Kidney glomerular epithelial cell (primary cell): ENCODE measurements at places on chromosomes 7 and 10.

DNA sequence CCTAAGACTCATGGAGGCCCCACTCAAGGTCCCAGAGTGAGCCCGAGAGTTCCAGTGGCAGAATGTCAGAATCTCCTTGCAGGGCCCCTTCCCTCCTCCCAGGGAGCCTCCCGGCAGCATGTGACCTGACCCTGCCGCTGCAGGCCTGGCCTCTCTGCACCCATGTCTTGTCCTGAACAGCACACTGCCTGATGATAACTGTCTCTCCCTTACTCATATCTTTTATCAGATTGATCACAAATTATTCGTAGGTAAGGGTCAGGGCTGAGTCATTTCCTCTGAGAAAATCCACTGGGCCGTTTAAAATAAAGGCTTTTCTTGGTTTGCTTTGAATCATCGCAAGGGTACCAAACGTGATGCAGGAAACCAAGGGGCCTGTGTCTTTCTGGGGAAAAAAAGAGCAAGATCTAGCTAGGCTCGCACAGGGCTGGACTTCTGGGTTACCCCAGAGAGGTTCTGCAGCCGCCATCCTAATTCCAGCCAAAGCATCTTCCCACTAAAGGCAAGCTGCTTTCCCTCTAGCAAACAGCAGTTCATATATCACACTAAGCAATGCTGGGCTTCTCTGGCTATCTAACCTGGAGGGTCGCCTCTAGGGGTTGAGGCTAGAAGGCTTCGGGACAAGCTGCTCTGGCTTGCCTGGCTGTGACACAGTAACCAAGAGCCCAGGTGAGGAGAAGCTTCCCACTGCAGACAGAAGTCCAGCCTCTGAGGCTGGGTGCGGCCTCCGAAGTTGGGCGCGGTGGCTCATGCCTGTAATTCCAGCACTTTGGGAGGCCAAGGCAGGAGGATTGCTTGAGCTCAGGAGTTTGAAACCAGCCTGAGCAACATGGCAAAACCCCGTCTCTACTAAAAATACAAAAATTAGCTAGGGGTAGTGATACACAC, 104.9 kb downstream of the SPDYE5 start:
- no peak for DNase-seq

DNA sequence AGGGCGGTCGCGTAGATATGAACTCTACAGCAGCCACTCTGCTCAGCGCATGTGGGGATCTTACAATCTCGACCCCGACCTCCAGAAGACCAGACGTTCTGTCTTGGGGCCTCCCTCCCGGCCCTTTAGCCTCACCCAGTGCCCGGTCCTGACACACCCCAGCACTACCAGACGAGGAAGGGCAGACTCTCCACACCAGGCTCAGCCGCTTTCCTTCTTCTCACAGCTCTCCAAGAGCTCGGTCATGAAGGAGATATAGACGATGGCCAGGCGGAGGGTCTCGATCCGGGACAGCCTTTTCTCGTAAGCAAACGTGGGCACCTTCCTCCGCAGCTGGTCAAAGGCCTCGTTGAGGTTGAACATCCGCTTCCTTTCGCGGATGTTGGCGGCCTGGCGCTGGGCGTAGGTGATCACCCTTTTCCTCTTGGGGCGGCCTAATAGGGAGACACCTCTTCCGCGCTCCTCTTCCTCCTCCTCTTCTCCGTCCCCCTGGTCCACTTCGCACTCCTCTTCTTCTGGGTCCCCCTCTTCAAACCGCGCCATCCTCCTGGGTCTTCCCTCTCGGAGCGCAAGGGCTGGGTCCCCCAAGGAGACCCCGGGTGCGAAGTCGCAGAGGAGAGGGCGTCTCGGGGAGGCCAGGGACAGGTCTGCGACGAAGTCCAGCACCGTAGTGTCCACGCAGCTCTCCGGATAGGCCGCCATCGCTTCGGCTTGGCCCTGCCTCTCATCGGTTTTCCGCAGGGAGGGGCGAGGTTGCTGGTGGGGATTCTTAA, at the start of gene FERD3L:
Gene FERD3L, minus strand, starts transcription at position 761 of the 773 bp plus-strand sequence. Its CDS starts 59 bp downstream, at position 702.
- DNase-seq, result no peak

DNA sequence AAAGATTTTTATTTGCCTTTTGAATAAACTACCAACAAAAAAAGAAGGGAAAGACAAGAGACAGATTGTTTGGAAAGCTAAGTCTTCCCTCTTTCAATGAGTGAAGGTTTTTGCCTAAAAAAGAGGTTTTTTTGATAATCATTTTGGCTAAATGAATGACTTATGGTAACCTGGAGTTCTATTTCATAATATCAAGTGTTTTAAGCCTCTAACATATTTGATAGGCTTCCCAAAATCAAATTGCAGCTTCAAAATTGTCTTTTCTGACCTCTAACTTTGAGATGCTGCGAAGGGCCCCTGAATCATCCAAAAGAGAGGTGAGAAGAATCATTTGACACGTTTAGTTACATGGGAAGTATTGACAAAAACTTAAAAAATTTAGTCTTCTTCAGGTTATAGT, 53.0 kb upstream of the NAMPT start:
- DNase-seq, result no peak

DNA sequence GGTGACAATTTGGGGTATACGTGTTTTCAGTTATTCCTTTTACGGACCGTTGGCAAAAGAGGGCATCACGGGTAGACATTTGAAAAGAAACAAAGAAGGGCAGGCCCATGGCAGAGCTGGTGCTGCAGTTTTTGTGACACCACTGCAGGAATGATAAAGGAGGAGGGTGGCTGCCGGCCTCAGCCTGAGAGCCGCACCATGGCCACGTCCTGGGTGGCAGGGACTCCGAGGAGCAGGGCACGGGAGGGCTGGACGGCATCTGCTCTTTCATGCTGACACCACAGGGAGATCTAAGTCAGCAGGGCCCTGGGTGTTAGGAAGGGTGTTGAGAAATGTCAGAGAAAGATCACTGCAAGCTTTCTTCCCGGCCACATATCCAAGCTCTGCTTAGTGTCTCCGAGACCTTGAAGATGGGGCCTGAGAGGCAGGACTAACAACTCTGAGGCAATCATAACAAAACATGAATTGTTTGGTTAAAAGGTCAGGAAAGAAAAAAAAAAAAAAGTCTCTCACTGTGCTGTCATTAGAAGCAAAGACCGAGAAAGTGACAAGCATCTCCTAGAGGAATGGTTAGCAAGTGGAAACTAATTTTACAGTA, 36.6 kb downstream of the INSYN2A start:
- no peak for DNase-seq

- DNase-seq, result no peak
Measured at GRCh38 chr7:1290679-1291356, 58.1 kb downstream of the UNCX start.

DNA sequence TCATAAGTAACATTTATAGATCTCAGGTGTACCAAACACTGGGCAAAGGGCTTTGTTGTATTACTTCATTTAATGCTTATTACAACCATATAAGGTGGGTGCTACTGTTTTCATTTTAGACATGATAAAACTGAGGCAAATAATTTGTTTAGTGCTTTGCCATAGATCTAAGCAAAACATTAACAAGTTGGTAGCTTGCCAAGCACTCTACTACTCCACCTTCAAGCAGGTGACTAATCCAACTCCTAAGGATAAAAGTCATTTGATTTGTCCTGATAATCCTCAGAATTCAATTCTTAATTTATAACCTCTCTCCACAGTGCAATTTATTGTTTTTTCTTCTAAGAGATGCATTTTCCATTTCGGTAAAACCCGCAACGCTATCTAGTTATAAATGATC, 646.4 kb downstream of the GRM8 start:
- DNase-seq, result peak; percentile 0

DNA sequence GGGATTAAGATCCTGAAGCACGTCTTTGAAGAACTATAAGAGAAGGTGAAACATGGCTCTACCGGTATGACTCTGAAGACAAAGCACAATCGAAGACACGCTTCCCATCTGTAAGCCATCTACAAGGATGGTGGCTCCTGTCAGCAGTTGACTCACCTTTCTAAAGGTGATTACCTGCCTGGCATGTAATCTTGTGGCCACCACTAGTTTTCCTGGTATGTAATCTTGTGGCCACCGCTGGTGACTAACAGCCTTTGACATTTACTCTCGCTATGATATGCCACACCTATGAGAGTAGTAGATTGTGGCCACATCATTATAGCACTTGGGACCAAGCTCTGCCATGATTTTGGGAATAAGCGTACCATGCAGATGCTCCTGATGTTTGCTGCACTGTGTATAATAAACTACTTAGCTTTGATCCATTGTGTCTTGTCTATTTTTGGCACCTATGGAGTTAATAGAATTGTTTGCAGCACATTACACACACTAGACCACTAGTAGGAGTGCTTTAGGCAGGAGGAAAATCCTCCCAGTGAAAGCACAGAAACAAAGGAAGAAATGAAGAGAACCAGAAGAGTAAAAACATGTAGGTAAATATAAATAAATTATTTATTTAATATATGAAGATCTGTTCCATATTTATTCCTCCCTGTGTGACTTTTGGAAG, 59.8 kb downstream of the VAX1 start:
- no peak for DNase-seq

DNA sequence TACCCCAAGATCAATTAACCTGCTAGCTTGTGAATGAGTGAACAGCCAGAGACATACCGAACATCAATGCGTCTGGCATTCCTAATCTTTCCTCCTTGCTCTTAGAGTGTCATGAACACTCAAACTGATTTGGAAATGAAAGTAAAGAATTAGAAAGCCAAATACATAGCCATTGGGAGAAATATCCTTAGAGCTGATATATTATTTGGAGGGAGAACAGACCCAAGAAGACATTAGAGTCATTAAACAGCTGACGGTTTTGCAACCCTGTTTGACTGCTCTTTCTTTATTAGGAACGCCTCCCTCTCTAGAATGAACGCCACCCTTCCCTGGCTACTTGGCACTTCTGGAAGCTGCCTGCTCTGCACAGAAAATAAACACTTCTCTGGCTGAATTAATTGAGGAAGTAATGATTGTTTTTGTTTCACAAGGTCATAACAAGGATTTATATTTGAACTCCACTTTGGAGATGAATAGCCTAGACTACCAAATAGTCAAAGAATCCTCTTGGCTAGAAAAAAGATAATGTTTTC, 42.8 kb downstream of the CTTNBP2 start:
- DNase-seq, result peak; percentile 20
